Neural crest cell (in vitro differentiated cells): ENCODE measurements at places on chromosomes 2 and 18. TPM values are rescaled to one million over a fixed set of nuclear protein-coding genes. Genes with fewer than 3 reads are reported as not detected.

The PPIG gene
- 69.6 and 70.0 TPM in 2 replicates for total RNA-seq

The SLC5A7 gene
- 2.7 and 3.0 TPM in 2 replicates for total RNA-seq

The DCDC2C gene
- not detected in 2 replicates for total RNA-seq

The NCOA1 gene
- total RNA-seq = 19.8 and 20.1 TPM in 2 replicates

The PIGN gene
- 23.2 and 24.1 TPM in 2 replicates for total RNA-seq

The CYP1B1 gene
- 16.4 and 17.5 TPM in 2 replicates for total RNA-seq

GRCh38 chr2:127220102-127220767 is at the start of gene CYP27C1:
CYP27C1 (minus strand) TSS chr2:127220299; CDS start chr2:127220270, 29 bp downstream.
- peak; percentile 48 for DNase-seq
- peak within 1 kb of the TSS; percentile 98 for H3K4me3 ChIP-seq
- H3K36me3 ChIP-seq = no peaks in the 10 kb centered on the region
- peaks cover 26% of the 10 kb centered on the region for H3K4me1 ChIP-seq
- peak within 1 kb of the TSS; percentile 98 for H3K27ac ChIP-seq

GRCh38 chr18:44759925-44760342 is 79.2 kb downstream of the SETBP1 start:
- H3K4me1 ChIP-seq = peaks cover 2% of the 10 kb centered on the region
- no peak for DNase-seq
- no peak overlapping the region for H3K27ac ChIP-seq
- no peaks in the 10 kb centered on the region for H3K27me3 ChIP-seq
- peaks cover 12% of the 10 kb centered on the region for H3K36me3 ChIP-seq

DNA sequence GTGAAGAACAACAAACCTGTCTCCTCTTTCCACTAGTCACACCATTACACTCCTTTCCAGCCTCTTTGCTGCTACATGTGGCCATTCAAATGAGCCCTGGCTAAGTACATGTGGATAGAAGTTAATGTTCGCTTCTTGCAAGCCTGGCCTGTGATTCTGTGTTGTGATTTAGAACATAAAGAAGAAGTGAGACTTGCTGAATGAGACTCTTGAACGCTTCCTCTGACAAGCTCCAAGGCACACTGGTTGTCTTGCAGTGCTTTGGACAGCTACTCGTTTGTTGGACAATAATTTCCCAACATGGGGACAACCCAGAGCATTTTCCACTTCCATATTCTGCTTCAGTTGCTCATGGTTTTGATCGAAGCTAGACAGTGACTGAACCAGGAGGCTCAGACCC is 57.3 kb downstream of the CCDC74A start:
- no peaks in the 10 kb centered on the region for H3K36me3 ChIP-seq
- no peak overlapping the region for H3K27ac ChIP-seq
- no peak for DNase-seq
- no peaks in the 10 kb centered on the region for H3K27me3 ChIP-seq

DNA sequence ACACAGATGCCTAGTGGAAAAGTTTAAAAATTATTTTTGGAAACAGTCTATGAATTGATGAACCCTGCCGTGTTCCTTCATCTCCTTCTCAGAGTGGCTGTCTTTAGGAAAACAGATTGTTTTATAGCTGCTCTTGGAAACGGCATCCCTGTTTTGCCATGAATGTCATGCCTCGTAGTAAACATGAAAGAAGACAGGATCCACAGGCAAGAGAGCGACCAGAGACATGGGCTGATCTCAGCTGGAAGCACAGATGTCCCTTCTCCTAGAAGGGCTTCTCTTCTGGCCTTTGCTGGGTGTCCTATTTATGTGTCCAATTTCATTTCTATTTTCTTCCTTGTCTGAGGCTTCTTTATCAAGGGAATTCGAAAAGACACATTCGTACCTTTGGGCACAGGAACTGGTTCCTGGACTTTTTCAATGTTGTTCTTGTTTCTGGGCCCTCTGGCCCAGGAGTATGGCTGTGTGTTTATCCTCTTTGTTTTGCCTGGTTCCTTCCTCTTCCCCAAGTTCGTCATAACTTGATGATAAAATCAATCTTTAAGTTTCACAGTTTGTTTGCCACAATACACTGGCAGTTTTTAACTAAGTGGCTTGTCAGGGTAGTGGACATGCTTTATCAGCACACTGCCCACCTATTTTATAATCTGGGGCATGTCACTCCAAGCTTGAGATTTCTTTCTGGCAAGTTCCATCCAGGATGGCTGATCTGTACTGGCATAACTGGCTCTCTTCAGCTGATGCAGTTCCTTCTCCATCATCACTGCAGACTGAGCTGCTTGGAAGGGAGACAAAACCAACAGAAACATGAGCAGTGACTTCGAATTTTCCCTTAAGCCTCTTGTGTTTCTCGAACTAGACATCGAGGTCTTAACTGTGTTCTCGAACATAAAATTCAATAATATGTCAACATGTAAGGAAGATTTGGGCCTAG is 63.2 kb upstream of the MGAT4A start:
- H3K4me1 ChIP-seq = peaks cover 15% of the 10 kb centered on the region
- H3K36me3 ChIP-seq = no peaks in the 10 kb centered on the region
- peaks cover 3% of the 10 kb centered on the region for H3K27me3 ChIP-seq
- DNase-seq = no peak

GRCh38 chr2:221016551-221016950 is 555.6 kb downstream of the EPHA4 start:
- H3K36me3 ChIP-seq = no peaks in the 10 kb centered on the region
- no peak overlapping the region for H3K4me3 ChIP-seq
- no peaks in the 10 kb centered on the region for H3K4me1 ChIP-seq
- no peak for DNase-seq

GRCh38 chr2:180268006-180268405 is 260.9 kb upstream of the CWC22 start:
- H3K36me3 ChIP-seq = no peaks in the 10 kb centered on the region
- no peaks in the 10 kb centered on the region for H3K27me3 ChIP-seq
- DNase-seq = no peak
- H3K27ac ChIP-seq = no peak overlapping the region
- H3K4me1 ChIP-seq = no peaks in the 10 kb centered on the region

DNA sequence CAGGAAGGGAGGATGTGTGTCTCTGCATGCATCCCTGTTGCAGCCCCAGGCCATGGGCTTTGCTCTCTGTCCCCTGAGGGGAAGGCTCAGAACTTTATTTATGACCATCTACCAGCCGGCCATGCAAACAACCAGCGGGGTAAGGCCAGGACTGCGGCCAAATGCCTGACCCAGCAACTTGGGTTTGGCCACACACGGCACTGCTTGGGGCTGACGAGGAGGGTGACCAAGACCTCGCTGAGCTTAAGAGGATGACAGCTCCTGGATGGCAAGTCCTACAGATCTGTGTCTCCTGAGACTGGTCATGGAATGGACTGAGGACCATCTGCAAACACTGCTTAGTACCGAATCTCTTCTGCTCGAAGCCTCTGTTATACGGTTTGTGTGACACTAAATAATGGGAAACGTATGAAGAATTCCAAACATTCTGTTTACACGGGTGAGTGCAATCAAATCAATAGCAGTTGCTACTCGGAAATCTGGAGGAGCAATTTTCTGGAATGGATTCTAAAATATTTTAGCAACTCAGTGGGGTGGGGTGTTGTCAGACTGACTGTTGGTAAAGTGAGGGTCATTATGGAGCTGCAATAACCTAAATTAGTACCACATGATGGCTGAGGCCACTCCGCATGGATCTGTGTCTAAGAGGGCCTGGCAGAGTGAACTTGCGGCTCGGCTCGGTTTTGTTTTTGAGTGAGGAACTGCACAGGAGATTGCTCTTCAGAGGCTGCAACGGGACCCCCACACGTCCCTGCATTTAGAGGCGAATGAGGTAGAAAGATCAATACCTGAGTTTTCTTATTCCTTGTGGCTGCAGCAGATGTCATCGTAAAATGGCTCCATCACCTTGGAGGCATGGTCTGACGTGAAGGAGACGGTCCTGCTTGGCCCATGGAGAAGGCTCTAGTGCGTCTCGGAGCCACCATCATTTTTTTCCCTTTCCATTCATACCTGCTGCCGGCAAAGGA is 26.6 kb downstream of the TMEM18 start:
- H3K4me3 ChIP-seq = no peak overlapping the region
- no peaks in the 10 kb centered on the region for H3K36me3 ChIP-seq
- H3K4me1 ChIP-seq = no peaks in the 10 kb centered on the region

DNA sequence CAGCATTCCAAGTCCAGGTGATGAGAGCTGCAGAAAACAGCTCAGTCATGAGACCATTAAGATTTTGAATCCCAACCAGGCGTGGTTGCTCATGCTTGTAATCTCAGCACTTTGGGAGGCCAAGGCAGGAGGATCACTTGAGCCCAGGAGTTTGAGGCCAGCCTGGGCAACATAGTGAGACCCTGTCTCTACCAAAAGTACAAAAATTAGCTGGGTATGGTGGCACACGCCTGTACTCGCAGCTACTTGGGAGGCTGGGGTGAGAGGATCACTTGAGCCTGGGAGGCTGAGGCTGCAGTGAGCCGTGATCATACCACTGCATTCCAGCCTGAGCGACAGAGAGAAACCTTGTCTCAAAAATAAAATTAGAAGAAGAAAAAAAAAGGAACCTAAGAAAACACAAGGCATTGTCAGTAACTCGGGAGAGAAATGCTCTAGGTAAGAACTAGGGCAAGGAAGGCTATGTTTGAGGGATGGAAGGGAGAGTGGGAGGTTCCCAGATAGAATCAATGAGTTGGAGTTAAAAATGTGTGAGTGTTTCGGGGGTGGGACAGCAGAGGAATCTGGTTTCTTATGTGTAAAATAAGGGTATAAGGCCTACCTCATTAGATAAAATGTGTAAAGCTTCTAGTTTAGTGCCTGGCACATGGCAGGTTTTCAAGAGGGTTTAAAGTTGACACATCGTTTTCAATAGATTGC is 23.3 kb upstream of the MTA3 start:
- no peaks in the 10 kb centered on the region for H3K36me3 ChIP-seq
- peaks cover 12% of the 10 kb centered on the region for H3K4me1 ChIP-seq
- no peak overlapping the region for H3K27ac ChIP-seq
- no peaks in the 10 kb centered on the region for H3K27me3 ChIP-seq
- no peak overlapping the region for H3K4me3 ChIP-seq

DNA sequence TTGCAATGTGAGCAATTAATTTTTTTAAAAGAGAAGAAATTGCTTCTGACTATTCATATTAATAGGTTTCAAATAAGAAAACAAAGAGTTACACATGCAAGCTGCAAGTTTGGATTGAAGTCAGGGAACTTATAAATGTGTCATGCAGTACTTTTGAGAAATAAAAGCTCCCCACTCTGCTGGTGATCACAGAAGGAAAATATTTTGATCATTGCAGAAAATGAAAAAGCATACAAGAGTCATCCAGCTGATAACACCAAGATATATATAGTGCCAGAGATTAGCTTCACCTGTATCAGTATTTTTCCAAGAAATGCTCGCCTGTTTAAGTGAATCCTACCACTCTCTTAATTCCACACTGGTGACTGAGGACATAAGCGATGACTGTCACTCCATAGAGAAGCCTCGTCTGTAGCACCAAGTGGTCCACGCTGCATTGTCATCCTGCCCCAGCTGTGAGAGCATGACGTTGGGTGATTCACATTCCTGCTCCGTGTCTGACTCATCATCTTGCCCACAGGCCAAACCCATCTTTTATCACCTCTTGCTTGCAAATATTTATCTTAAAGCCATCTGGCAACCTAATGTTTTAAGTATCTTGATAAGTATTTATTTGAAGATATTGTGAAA is 178.0 kb downstream of the ASXL3 start:
- no peaks in the 10 kb centered on the region for H3K27me3 ChIP-seq
- no peak for DNase-seq
- H3K4me3 ChIP-seq = no peak overlapping the region
- peaks cover 3% of the 10 kb centered on the region for H3K4me1 ChIP-seq
- H3K36me3 ChIP-seq = no peaks in the 10 kb centered on the region

DNA sequence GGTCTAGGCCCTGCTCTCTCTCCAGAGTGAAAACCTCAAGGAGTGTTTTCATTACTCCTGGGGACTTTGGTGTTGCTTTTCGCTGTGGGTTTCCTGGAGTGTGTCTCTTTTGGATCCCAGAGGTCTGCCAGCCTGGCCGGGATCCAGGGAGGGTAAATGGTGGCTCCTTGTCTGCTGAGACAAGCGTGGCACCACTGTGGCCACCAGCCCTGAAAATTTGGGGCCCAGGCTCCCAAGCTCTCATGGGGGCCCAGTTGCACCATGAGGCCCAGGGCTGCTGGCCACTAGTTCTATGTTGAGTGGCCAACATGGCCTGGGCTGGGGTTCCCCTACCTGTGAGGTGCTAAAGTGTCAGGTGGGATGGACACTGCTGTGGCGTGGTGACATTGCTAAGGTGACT is 144.8 kb downstream of the CTIF start:
- DNase-seq = no peak
- peak overlapping the region; percentile 43 for H3K27ac ChIP-seq
- no peaks in the 10 kb centered on the region for H3K27me3 ChIP-seq
- H3K36me3 ChIP-seq = peaks cover 10% of the 10 kb centered on the region

DNA sequence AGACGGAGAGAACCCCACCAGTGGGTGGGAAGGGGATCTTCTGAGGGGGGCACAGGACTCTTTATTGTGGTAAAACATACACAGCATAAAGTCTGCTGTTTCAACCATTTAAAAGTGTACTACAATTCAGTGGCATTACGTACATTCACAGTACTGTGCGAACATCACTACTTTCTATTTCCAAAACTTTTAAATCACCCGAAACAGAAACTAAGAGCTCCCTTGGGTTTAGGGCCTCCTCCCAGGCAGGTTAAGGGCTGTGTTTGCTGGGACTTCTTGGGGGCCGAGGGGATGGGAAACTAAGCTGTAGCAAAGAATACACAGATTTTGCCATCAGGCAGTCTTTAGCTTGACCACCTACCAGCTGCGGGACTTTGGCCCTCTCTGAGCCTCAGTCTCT is 242.0 kb downstream of the HAUS1 start:
- H3K27ac ChIP-seq = peak overlapping the region; percentile 40
- no peaks in the 10 kb centered on the region for H3K27me3 ChIP-seq
- no peak for DNase-seq
- no peak overlapping the region for H3K4me3 ChIP-seq
- peaks cover 18% of the 10 kb centered on the region for H3K4me1 ChIP-seq
- H3K36me3 ChIP-seq = peaks cover 2% of the 10 kb centered on the region

DNA sequence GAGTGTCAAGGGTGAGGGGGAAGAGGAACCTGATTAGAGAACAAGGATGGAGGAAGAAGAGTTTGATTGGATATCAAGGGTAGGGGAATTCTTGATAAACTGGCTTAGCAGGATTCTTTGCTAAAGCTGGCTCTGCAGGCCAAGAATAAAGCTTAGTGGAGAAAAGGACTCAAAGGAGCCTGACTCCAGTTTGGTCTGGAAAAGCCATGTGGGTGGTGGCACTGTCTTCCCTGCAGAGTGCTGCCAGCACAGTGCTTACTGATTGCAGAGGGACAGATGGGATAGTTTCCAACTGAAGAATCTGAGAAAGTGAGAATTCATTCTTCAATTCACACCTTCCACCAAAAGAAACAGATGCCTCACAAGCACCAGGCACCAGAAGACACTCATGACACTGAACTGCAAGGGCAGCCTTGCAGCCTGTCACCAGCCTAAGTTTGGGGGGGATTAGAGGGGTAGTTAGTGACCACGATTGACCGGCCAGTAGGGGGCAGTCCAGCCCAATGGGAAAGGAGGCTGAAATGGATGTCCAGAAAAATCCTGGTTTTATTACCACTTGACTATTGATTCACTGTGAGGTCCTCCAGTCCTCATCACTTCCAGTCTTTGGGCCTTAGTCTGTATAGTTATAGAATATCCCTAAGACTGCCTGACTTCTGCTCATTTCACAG is 334.5 kb downstream of the SMAD2 start:
- H3K4me3 ChIP-seq = no peak overlapping the region
- DNase-seq = no peak
- H3K27me3 ChIP-seq = peaks cover 56% of the 10 kb centered on the region
- H3K4me1 ChIP-seq = peaks cover 14% of the 10 kb centered on the region
- H3K36me3 ChIP-seq = no peaks in the 10 kb centered on the region
